HTR-8/SVneo (cell line): ENCODE measurements at places on chromosomes 16 and 17.

GRCh38 chr16:3058139-3059030, 7.1 kb upstream of the IL32 start:
- DNase-seq, result peak; percentile 37

DNA sequence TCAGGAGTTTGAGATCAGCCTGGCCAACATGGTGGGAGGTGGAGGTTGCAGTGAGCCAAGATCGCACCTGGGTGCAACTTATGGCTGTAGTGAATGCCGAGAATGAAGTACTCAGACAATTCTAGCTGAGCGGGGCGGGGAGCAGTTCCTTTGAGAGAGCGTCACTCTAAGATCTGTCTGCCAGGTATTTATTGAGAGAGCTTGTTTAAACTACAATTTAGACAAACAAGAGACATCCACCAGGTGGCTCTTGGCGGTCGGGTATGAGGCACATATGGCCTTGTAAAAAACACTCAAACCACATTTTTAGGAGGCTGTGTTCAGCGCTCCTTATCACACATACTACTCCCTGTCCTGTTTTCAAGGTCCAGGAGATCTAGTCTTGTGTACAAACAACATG, 40.6 kb upstream of the CDH1 start:
- DNase-seq, result no peak

DNA sequence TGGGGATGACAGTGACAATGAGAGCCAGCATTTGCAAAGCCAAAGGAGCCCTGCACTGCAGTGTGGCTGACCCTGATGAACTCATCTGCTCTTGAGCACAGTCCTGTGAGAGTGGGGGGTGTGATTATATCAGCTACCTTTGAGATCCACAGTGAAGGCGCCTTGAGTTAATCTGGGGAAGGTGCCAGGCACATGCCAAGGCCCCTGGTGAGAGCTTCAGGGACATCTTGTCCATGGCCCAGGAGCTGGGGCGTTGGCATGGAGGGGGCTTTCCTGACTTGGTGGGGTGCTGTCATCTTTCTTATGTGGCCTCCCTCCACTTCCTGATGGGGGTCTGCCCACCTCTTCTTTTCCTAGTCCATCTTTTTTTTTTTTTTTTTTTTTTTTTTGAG, 86.5 kb downstream of the SNX29 start:
- DNase-seq, result no peak

DNA sequence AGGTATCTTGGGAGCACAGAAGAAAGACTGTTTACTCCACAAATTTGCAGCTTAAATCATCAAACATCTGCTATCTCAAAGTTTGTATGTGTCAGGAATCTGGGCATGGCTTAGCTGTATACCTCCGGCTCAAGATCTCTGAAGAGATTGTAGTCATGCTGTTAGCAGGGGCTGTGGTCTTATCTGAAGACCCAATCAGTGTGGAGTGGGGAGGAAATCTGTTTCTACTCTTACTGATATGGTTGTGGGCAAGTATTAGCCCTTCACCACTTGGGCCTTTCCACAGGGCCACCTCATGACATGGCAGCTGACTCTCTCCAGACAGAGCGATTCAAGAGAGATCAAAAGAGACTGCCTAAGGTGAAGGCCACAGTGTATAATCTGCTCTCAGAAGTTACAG, 438.7 kb downstream of the KIF2B start:
- no peak for DNase-seq

DNA sequence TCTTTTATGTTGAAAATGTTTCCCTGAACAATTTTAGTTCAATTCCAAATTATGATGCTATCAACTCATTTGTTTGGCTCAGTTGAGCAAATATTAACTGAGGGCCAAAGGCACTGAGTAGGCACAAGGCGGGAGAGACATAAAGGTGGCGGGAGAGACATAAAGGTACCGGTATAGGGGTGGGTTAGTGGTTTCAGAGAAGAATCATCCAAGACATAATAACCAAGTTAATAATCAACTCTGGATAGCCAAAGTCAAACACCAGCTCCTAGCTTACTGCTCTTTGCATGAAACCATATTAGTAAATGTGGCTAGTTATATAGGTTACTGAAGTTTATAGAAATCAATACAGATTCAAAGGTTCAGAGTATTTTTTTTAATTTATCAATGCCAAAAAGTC, 91.7 kb downstream of the RPGRIP1L start:
- DNase-seq, result no peak

- no peak for DNase-seq
Observed at GRCh38 chr16:15518381-15519351, 84.3 kb downstream of the BMERB1 start.

GRCh38 chr17:74132354-74132753, 71.1 kb upstream of the RPL38 start:
- no peak for DNase-seq

GRCh38 chr17:60563743-60564142, 36.2 kb upstream of the PPM1D start:
- no peak for DNase-seq

GRCh38 chr16:57970970-57971369, at the start of gene CNGB1:
TSS of gene CNGB1 (minus strand) at chr16:57971128. CDS start at chr16:57967286, 3,842 bp downstream.
- no peak for DNase-seq

DNA sequence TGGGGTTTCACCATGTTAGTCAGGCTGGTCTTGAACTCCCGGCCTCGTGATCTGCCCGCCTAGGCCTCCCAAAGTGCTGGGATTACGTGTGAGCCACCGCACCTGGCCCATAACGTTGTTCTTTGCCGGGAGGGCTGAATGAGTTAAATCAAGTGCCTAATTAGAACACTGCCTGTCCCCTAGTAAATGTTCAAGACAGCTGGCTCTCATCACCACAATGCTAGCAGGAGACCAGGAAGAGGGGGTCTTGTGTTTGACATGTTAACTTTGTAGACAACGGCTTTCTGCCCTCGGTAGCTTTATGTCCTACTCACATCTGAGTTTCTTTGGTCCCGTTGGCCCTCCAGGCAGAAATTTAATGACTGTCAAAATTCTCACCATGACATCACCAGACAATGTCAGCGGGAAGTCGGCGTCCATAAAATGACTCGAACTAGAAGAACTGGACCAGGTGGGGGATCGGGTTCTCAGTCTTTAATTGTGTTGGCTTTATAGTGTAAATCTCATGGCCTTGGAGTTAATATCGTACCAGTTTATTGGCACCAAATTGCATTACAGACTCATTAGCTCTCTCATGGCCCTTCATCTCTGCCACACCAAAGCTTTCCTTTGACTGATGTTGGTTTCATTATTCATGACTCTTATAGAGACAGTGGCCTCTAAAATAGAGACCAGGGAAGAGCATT, 11.4 kb upstream of the ITPRIPL2 start:
- no peak for DNase-seq

DNA sequence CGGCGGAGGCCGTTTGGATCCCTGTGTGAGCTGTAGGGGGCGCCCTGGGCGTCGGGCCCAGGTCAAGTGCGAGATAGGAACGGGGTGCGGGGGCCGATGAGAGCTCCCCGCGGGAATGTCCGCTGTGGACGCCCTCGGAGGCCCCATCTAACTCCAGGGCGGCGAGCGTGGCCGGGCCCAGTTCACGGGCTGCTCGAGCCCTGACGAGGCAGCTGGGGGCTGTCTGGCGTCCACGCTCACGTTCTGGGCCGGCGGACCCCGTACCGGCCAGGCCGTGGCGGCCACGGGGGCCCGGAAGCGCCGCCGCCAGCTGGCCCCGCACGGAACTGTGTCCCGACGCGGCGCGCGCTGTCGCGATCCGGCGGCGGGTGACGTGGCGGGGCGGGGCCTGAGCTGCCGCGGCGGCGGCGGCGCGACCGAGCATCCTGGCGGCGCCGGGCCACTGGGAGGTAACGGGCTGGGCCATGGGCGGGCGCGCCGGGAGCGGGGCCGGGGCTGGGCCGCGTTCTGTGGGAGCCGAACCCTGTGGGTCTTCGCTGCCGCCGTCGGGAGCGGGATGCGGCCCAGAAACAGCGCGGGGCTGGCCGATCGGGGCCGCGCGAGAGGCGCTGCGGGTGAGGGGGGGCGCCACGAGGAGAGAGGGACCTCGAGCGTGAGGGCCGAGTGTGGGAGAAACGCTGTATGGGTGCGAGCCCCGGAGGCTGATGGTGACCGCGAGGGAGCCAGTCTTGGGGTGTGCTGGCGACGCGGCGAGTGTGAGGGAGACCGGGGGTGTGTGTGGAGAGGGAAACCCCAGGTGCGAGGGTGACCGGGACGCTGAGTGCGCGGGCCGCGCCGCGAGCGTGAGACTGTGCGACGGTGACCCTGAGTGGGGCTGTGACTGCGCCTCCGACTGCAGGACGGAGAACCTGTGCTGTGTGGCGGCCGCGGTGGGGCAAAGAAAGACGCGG, at the start of gene SLC7A6:
Gene SLC7A6, plus strand, starts transcription at position 399 of the 950 bp plus-strand sequence. CDS start 10,201 bp downstream, outside the sequence.
- peak; percentile 79 for DNase-seq

GRCh38 chr16:309476-309875, 26.5 kb downstream of the PDIA2 start:
- DNase-seq, result no peak

DNA sequence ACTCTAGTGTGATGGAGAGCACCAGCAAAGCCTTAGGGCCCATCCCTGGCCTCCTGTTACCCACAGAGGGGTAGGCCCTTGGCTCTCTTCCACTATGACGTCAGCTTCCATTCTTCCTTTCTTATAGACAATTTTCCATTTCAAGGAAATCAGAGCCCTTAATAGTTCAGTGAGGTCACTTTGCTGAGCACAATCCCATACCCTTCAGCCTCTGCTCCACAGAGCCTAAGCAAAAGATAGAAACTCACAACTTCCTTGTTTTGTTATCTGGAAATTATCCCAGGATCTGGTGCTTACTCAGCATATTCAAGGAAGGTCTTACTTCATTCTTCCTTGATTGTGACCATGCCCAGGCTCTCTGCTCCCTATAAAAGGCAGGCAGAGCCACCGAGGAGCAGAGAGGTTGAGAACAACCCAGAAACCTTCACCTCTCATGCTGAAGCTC, at the start of gene CCL8:
Gene CCL8, plus strand, starts transcription at position 397 of the 445 bp plus-strand sequence. CDS start 67 bp downstream, outside the sequence.
- DNase-seq, result no peak

GRCh38 chr16:11139326-11140097, 116.5 kb downstream of the SOCS1 start:
- DNase-seq, result no peak

- no peak for DNase-seq
Observed at GRCh38 chr16:84518804-84519341, 14.4 kb upstream of the MEAK7 start.

- no peak for DNase-seq
Observed at GRCh38 chr17:34719569-34719968, 140.2 kb downstream of the TMEM132E start.

DNA sequence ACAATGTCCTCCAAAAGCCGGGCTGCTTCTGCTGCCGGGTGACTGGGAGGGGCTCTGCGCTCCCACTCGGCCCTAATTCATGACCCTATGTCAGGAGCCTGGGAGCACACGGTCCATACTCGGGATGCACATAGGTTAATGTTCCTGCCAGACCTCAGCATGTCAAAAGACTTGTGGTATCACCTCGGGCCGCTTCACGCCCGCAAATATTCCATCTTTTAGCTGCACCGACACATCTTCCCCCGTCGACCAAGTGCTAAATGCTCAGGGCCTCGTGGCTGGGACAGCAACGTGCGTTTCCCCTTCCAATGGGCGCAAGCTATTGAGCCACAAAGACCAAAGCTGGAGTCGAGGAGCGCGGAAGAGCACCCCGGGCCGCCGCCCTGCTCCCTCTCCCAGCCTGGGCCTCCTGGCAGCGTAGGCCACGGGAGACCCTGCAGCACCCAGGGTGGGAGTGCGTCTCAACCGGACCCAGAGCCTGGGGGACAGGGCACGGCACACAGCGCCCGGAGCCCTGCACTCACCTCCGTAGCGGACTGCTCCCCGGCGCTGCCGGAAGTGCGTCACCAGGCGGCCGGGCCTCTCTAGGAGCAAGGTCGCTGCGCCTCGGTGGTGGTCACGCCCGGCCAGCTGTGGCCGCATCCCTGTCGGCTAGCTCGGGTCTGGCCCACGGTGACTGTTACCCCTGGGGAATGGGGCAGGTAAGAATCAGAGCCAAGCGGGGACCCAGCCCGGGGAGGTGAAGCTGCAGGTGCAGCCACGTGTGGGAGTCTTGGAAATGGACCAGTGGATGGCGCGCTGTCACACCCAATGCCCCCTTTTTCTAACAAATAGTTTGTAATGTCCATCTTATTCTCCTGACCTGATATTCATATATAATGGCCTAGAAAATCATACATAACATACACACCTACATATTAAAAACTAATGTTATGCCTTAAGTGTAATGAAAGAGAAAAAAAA, at the start of gene ZNF23:
Gene ZNF23, minus strand, starts transcription at position 562 of the 963 bp plus-strand sequence. CDS start 5,451 bp downstream, outside the sequence.
- DNase-seq, result peak; percentile 97

GRCh38 chr17:50381920-50382319, 8.9 kb downstream of the EME1 start:
- no peak for DNase-seq

GRCh38 chr16:85176541-85177447, 64.5 kb upstream of the CIBAR2 start:
- no peak for DNase-seq

GRCh38 chr16:67246756-67247191, 507 bp downstream of the FHOD1 start:
- DNase-seq, result no peak

- no peak for DNase-seq
Observed at GRCh38 chr17:78824240-78824639, 16.4 kb downstream of the USP36 start.

DNA sequence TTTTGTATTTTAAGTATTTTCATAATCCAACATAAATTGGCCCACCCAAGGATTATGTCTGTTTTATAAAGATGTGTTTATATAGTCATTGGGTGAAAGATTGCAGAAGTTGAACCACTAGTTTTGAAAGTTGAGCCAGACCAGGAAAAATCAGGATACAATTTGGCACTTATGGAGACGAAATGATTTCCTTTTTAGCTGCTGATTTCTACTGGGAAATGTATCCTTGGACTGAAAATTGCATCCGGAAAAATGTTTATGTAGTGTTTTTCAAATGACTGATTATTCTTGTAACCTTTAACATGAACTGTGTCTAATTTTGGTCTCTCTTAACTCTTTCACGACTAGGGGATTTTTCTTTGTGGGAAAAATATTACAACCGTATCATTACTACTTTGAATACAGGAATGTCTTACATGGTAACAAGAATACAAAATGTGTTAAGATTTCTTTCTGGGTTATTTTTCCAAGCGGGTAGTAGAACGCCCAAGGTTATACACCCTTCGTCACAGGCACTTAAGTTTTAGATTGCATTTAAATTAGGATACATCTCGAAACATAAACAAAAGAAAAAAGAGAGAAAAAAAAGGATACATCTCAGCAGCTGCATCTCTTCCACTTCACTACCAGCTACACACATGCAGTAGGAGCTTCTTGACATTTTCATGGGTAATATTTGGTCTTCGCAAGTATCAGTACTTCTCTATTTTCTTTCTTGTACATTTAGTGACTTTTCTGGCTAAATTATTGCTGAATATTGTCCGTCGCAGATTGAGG, 273.0 kb upstream of the TBX2 start:
- DNase-seq, result no peak

GRCh38 chr17:58330997-58331814, 2.6 kb upstream of the TSPOAP1 start:
- DNase-seq, result no peak

- peak; percentile 80 for DNase-seq
Observed at GRCh38 chr17:38705803-38706504, 881 bp downstream of the MLLT6 start.
